ENCODE measurements at places on chromosomes 2 and 18.

- no peak for DNase-seq
Observed at GRCh38 chr18:59022167-59022945, 117.3 kb upstream of the SEC11C start.

DNA sequence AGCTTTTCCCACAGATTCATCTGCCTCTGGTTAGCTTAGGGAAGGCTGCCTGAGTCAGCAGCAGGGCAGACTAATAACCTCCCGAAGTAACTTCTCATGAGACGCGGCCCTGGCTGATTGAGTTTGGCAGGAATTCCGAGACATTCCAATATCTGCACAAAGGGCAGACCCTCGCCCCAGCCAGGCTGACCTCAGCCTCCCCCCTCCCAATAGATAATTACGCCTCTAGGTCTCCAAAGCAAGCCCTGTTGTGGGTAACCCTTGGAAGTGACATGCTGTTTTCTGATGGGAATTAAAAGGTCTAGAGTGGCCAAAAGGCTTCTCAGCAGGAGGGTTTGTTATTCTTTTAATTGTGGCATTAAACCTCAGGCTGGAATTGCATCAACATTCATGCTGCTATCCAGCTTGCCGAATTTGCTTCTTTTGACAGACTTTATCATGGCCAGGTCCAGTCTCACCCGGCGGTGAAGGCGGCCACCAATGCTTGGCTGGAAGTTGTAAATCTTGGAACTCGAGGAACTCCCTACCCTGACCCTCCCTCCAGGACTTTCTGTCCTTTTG is 98.0 kb upstream of the SLC14A2 start:
- DNase-seq: no peak

DNA sequence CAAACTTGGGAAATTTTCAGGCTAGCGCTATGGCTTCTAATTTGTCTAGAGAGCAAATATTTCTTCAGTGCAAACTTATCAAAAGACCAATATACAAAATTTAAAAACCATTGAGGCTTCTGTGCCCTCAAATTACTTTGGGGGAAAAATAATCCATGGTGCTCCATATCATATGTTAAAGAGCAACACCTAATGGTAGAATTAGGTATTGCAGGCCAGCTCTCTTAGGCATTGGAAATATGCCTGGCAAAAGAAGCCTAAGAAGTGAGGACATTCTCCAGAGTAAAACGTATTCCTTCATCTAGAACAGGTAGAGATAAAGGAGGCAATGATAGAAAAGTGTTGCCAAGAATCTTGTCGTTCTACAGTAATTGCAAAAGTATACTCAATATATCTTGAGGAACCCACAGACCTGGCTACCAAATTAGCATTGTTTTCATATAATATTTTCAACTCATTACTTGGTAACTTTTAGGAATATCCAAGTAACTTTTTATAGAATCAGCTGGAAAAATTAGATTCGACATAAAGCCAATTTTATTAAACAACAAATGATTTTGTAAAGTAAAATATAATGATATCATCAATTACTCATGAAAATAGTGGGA is 401.1 kb downstream of the BCL11A start:
- no peak for DNase-seq

DNA sequence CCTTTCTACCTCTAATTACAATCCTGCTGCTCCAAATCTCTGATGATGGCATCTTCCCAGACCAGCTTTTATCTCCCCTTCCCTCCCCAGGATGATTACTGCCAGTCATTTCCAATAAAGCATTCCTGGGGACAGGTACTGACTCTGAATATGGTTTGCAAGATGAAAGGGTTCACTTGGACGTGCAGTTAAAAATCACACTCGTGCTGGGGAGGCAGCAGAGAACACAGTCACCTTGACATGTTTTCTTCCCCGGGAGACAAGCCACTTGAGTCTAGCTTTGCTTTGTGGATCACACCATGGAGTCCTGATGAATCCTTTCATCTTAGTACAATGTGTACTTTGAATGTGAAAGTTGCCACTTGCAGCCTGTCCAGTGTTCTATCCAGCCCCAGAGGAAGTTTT is 175.0 kb downstream of the ALPK2 start:
- no peak for DNase-seq

GRCh38 chr2:231396058-231396821 is 730 bp downstream of the B3GNT7 start:
- DNase-seq: no peak

DNA sequence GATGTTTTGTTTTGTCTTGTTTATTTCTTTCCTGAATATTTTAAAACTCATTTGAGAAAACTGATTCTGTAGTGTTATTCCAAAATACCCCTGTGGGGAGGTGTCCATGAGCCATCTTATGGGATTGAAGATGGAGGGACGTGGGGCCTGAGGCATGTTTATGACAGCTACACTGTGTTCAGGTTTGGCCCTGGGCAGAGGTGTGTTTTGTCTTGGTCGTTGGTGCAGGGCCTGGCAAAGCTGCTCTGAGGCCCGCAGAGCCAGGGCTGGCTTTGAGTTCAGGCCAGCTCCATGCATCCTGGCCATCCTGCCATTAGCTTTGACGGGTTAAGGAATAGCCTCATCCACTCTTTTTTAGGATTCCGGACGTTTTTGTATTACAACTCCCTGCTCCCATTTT is 68.9 kb downstream of the TMEM18 start:
- no peak for DNase-seq

DNA sequence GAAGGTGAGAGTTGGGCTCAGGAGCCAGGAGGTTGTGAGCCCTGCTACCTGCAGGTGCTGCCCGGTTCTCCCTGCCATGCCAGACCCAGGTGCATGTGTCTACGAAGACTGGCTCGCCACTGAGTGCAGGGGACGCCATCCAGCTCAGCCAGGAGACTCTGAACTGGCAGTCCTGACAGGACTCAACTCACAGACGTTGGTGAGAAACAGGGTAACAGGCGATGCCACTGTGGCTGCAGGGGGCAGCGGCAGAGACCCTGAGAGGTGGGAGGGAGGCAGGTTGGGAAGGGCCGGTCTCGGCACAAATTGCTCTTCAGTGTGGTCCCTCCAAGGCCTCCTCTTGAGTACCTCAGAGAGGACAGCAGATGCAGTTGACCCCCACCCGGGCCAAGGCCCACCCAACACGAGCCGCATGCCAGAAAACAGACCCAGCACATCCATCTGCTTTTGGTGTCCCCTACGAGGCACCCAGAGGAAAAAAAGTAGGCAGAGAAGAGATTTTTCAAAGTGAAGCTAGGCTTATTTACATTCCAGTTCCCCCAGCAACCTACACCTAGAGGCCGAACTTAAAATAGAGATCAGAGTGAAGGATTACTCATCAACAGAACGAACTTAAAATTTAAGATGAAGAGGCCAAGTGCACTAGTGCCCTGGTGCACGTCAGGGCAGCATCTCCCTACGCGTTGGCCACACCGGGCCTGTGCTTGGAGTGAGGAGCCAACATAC is 184.8 kb downstream of the SEPTIN10 start:
- DNase-seq: no peak

- no peak for DNase-seq
Observed at GRCh38 chr2:234426616-234427015, 70.3 kb downstream of the ARL4C start.

DNA sequence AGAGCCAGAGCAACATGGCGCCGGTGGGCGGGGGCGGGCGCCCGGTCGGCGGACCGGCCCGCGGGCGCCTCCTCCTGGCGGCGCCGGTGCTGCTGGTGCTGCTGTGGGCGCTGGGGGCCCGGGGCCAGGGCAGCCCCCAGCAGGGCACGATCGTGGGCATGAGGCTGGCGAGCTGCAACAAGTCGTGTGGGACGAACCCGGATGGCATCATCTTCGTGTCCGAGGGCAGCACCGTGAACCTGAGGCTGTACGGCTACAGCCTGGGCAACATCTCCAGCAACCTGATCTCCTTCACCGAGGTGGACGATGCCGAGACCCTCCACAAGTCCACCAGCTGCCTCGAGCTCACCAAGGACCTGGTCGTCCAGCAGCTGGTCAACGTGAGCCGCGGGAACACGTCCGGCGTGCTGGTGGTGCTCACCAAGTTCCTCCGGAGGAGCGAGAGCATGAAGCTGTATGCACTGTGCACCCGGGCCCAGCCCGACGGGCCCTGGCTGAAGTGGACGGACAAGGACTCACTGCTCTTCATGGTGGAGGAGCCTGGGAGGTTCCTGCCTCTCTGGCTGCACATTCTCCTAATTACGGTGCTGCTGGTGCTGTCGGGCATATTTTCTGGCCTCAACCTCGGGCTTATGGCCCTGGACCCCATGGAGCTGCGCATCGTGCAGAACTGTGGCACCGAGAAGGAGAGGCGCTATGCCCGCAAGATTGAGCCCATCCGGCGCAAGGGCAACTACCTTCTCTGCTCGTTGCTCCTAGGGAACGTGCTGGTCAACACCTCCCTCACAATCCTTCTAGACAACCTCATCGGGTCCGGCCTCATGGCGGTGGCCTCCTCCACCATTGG is 507 bp downstream of the CNNM4 start:
- DNase-seq: no peak

- no peak for DNase-seq
Observed at GRCh38 chr2:26148501-26148900, 24.4 kb upstream of the GAREM2 start.
